DMS153 (cell line): ENCODE measurements at places on chromosomes 4 and X.
A peak's percentile ranks its signal among the peaks of the same experiment; 100 is the strongest.

GRCh38 chr4:84277923-84278322, 221.2 kb downstream of the NKX6-1 start:
- no peak for DNase-seq

DNA sequence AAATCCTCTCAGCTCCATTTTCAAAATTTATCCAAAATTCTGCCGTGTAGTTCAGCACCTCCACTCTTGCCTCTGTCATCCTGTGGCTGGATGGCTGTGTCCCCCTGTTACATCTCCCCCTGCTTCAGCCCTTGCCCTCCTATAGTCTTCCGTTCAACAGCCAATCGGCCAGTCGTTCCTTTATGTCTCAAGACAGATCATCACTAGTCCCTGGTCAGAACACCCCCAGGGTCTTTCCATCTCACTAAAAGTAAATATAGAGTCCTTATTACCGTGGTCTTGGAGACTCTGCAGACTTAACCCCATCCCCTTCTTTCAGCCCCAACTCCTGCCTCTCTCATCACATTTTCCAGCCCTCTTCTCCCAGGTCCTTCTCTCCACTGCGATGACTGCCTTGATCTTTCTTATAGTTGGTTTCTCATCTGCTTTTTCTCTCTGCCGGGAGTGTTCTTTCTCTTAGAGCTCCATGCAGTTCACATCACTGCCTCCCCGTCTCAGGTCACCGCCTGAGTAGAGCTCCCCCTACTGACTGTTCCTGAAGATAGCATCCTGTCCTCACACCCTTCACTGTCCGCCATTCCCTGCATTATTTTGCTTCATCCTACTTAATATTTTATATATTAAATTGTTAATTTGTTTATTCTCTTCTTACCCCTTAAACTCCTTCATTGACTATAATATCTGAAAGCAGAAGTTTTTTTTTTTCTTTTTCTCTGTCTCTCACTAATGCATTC, 736.9 kb upstream of the MAGEB2 start:
- peak; percentile 1 for DNase-seq

DNA sequence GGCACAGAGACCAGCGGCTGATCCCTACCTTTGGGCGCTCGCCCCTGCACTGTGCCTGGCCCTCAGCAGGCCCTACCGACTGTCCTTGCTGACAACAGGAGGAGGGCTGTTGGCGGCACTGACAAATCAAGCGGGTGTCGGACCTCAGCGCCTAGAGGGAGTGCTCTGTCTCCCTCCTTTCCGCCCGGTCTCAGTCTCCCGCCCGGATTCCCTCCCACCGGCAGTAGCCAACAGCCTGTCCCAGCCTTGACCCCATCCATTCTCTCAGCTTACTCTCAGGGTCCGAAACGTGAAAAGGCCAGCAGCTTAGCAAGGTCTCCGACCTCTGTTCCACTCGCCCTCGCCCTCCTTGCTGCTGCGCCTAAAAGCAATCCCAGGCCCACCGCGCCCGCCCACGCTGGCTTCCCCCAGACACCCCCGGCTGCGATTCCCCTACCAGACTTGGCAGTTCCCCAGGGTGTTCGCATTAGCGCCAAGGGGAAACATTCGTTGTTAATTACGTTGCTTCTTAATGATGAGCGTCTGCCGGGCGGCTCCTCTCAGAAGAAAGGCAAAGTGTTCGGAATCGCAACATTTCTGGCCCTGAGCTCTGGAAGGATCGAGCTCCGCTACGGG, 96.2 kb downstream of the SOWAHB start:
- no peak for DNase-seq

GRCh38 chr4:101967697-101968346, 177.3 kb downstream of the BANK1 start:
- DNase-seq = no peak

- no peak for DNase-seq
These were observed 113.0 kb downstream of the DTHD1 start for GRCh38 chr4:36394352-36394903.

DNA sequence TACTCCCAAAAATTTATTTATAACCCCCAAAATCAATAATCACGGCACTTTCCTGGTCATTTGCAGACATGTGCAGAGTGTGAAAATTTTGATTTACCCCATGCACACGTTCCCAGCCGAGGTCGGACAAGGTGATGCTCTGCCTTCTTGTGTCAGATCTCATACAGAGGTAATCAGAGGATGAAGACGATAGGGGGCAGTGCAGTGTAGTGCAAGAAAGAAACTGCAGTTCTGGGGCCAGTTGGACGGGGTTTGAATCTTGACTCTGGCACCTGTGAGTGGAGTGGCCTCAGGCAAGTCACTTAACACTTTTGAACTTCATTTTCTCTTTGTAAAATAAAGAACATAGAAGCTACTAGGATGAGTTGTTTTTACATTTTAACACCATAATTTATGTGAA, 88.4 kb downstream of the FRMPD3 start:
- no peak for DNase-seq

DNA sequence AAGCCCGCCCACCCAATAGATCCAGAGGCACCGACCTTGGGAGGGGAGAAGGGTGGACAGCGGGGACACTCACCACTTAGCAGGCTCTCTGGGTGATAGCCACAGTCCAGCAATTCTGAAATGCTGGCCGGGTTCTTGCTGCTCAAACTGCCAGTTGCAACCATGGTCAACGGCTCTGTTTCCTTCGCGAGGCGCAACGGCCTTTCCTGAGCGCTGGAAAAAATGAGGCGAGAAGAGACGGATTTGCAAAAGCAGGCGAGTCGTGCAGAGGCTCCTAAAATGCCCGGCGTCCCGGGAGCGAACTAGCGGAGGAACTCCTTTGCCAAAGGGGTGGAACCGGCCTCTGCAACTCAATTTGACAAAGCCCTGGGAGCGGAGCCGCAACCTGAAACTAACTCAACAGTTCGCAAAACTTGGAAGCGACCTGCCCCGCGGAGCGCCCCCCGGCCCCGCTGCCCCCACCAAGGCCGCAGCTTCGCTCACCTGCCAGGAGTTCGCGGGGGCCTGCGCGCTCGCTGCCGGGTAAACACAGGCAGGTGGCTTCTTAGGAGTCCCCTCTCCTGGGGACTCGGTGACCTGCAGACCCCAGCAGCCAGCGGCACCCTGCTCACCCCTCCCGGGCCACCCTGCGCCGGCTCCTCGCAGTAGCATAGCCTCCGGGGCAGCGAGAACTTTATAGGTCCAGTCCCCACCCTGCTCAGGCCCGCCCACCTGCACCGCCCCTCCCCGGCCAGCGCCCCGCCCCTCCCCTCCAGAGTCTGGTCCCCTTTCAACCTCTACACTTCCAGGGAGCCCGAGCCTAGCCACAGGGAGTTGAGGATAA, at the start of gene DDIT4L:
TSS of gene DDIT4L (minus strand) at position 649 of the 823 bp plus-strand sequence. CDS start at position 164, 485 bp downstream.
- no peak for DNase-seq

GRCh38 chr4:149370785-149371420, 444.7 kb downstream of the IQCM start:
- peak; percentile 24 for DNase-seq

- DNase-seq = no peak
These were observed 687 bp downstream of the CDK16 start for GRCh38 chrX:47218920-47219815.

GRCh38 chr4:30714408-30715031, 5.6 kb upstream of the PCDH7 start:
- DNase-seq = no peak

DNA sequence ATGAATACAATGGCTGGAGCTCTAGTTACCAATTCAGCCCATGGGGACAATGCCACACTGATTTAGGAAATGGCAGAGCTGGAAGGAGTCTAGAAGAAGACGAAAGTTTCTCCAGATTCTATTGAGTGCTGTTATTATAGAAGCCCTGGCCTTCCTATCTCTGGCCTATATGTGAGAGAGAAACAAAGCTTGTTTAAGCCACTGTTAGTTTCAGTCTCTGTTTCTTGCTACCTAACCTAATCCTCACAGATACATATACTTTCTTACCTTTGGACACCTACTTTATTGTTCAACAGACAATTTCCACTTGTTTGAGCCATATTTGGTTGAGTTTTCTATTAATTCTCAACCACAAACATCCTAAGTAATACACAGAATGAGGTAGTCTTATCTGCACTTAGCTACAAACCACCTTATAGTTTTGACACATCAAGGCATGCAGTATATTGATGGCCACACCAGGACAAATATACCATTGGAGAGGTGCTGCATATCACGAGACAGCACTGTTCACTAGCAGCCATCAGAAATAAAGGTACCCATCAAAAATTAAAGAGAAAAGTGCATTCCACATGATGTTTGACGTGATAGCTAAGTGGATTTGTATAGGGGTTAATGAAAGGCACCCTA, 190.2 kb downstream of the SMIM20 start:
- DNase-seq = no peak

GRCh38 chrX:148416142-148416541, 84.3 kb upstream of the AFF2 start:
- DNase-seq = no peak

DNA sequence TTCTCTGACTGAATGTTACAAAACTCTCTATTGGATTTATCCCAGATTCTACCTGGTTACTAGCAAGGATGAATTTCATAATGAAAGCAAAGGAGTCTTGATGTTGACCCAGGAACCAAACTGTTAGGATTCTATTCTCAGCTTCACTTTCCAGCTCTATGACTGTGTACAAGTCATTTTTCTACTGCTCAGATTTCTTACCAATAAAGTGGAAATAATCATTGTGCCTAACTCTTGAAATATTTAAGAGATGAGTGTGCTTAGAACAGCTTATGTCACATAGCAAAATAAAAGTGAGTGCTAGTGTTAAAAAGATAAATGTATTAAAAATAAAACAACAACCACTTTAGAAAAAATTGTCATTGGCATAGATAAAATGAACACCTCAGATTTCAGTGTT, 45.6 kb downstream of the EPHA5 start:
- no peak for DNase-seq

DNA sequence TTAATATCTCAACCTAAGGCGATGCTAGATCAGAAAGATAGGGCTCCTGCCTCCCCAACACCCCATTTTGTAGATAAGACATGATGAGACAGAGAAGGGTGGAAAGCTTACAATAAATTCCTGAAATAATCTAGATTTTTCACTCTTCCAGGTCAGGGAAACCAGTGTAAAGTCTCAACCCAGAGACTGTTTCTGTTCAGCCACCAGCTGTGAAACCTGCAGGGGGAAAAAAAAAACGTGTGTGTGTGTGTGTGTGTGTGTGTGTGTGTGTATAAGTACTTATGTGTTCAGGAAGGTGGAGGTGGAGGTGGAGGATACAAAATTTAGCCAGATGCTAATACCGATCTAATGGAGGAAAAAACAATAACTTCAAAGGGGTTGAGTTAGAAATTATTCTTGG, 773 bp upstream of the ITM2A start:
- no peak for DNase-seq

GRCh38 chr4:75848891-75849290, 53.4 kb downstream of the PPEF2 start:
- DNase-seq = no peak

- DNase-seq = no peak
These were observed 69.3 kb upstream of the FAM241A start for GRCh38 chr4:112075906-112076305.

DNA sequence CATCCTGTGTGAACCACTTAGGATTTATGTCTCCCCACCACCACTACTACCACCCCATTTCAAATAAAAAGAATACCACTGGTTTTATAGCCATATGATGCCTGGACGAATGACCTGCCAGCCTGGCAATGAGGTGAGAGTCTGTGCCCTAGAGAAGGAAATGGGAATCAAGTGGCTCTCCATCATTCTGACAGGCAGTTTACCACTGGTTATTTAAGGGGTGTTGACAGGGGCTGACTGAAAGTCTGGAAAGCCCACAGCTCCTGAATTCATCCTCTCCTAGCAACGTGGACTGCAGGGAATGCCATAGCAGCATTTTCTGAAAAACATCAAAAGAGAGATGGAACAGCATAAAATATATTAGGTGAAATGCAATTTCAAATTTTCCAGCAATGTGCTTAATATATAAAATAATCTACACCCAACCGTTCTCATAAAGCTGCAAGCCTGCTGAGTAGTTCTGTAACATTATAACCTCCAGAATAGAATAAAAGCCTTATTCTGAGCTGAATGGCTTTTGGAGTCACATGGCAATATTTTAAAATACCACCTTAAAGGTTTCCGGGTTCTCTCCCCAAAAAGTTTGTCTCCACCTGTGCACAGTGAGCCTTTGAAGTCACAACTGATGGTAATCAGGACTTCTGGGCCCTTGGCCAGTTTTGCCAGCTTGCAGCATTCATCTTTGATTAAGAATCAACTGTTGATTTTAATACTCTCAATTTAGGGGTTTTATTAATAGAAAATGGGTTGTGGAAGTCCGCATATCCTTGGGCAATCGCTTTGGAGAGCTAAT, 121.5 kb downstream of the DCTD start:
- peak; percentile 63 for DNase-seq

GRCh38 chr4:99088023-99088449, 552 bp downstream of the ADH5 start:
- DNase-seq = no peak

DNA sequence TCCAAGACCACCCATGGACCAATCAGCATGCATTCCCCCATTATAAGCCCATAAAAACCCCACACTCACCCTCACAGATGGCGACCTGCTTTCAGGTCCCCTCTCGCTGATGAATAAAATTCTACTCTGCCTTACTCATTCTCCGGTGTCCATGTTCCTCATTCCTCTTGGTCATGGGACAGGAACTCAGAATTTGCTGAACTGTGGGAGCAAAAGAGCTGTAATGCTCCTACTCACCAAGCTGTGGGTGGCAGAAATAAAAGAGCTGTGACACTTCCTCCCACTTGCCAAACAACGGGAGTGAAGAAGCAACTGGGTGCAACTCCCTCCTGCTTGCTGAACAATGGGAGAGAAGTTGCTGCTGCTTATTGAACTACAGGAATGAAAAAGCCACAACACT, 168.5 kb upstream of the PCDH18 start:
- DNase-seq = no peak

DNA sequence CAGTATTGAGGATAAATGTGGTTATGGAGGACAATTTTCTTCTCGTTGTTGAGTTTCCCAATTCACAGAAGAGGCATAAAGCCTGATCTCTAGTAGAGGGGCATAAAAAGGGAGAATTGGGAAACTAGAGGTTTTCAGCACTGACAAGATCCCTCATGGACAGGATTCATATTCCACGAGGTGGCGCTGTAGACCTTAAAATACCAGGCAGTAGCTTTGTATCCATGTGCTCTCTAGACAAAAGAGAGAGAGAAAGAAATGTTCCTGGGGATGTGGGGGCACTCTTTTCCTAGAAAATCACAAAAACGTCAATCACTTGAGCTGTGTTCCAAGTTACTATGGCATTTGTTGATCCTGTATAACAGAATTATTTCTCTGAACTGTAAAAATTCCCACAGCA, 128.3 kb downstream of the MAGEE1 start:
- DNase-seq = peak; percentile 1

GRCh38 chr4:107317611-107318010, 281.5 kb upstream of the DKK2 start:
- no peak for DNase-seq
